Colonic mucosa (tissue), 4 donors: ENCODE measurements at places on chromosomes 12 and 14.

GRCh38 chr12:132954471-132955048 lies 1.5 kb downstream of the ZNF605 start:
- H3K4me1 ChIP-seq, result peaks cover 3% of the 10 kb centered on the region
- H3K27ac ChIP-seq, result peak overlapping the region; percentile 83
- H3K4me3 ChIP-seq, result peak overlapping the region; percentile 64
- DNase-seq, result no peak
- H3K36me3 ChIP-seq, result no peaks in the 10 kb centered on the region

DNA sequence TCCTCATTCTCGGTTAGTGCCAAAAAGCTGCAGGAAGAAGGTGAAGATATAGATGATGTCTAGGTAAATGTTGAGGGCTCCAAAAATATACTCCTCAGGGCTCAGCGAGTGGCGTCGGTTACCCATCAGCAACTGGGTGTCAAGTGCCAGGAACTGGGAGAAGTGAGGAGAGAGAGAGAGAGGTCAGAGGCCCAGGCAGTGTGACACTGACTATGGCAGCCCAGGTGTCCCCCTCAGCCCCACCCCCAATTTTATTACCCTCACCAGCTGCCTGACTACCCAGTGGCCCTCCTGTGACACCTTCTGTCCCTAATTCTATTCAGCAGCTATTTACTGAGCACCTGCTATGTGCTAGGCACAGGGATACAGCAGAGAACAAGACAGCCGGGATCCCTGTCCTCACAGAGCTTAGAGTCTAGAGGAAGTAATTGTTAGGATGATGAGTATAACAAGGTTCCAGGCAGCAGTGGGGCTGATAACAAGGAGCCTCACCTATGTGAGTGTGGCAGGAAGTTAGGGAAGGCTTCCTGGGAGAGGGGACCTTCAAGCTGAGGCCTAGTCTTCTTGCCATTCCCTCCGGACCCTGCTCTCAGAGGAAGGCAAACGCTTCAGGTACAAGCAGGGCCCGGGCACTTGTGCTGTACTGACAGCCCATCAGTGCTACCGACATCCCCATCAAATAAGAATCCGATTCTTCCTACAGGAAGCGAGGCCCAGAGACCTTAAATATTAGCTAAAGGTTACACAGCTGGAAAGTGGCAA lies 27.8 kb upstream of the BCDIN3D start:
- H3K27ac ChIP-seq, result no peak overlapping the region
- no peak for DNase-seq
- no peaks in the 10 kb centered on the region for H3K27me3 ChIP-seq
- H3K4me1 ChIP-seq, result peaks cover 7% of the 10 kb centered on the region
- H3K36me3 ChIP-seq, result no peaks in the 10 kb centered on the region
- H3K4me3 ChIP-seq, result no peak overlapping the region

GRCh38 chr14:61321385-61322010 lies at the start of gene PRKCH:
TSS of gene PRKCH (plus strand) at chr14:61321579. CDS start at chr14:61322102, 523 bp downstream.
- H3K4me1 ChIP-seq, result no peaks in the 10 kb centered on the region
- H3K36me3 ChIP-seq, result no peaks in the 10 kb centered on the region
- H3K27me3 ChIP-seq, result peaks cover 7% of the 10 kb centered on the region
- DNase-seq, result peak; percentile 82

DNA sequence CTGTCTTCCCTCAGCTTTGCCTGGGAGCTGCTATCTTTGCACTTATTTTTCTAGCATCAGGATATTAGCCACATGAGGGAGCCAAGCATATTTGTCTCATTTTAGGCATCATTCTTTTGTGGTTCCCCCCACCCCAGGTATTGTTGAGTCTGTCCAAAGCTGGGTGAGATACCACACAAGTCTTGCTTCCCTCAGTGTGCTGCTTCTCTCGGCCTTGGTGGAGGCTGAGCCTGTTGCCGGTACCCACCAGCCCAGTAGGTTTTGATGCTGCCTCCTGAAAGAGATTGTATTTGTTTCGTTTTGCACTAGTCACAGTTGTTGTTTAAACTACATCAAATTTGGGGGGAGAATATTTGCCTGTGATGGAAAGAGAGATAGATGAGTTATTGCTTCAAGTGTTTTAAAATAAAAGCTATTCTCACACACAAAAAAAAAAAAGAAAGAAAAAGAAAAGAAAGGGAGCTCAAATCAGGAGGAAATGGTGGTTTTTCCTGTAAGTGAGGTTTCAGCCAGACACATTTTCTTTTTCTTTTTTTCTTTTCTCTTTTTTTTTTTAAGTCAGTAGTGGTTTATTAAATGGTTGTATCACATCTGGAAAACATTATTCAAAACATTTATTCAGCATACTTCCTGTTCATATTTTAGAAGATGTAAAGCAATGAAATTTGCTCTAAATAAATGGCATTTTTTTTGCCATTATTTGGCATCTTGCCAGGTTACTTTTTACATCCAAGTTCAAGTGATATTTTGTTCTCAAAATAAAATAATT lies 58.5 kb downstream of the SLC4A8 start:
- no peaks in the 10 kb centered on the region for H3K27me3 ChIP-seq
- no peak overlapping the region for H3K27ac ChIP-seq
- DNase-seq, result no peak
- H3K4me3 ChIP-seq, result no peak overlapping the region

DNA sequence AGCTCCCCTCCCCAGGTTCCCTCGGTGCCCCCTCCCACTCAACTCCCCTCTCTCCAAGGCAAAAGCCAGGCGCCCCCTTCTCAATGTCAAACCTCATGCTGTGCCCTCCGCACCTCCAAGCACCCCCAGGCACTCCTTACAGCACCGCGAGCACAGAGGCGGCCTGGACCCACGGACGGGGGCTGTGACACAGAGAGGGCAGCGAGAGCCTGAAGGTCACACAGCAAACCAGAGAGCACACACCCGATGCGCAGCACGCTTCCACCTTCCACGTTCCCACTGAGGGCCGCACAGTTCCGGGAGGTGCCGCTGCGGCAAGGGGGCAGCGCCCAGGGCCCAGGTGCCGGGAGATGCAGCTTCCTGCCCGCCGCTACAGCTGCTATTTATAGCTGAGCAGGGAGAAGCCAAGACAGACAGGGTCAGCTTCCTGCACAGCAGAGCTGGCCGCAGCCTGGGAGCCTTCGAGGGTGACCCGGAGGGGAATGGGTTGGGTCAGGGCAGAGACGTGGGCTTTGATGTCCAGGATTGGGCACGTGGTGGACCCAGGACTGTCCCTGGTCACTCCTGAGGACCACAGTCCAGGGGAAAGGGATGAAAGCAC lies 12.9 kb downstream of the NCOR2 start:
- H3K27ac ChIP-seq, result no peak overlapping the region
- no peak overlapping the region for H3K4me3 ChIP-seq
- no peak for DNase-seq
- H3K36me3 ChIP-seq, result no peaks in the 10 kb centered on the region
- H3K4me1 ChIP-seq, result peaks cover 10% of the 10 kb centered on the region

GRCh38 chr12:88431246-88431645 lies 149.0 kb downstream of the KITLG start:
- H3K4me3 ChIP-seq, result no peak overlapping the region
- H3K27me3 ChIP-seq, result no peaks in the 10 kb centered on the region
- DNase-seq, result no peak
- H3K36me3 ChIP-seq, result no peaks in the 10 kb centered on the region

- H3K4me3 ChIP-seq, result no peak overlapping the region
- no peaks in the 10 kb centered on the region for H3K36me3 ChIP-seq
- no peaks in the 10 kb centered on the region for H3K27me3 ChIP-seq
- H3K27ac ChIP-seq, result no peak overlapping the region
- no peak for DNase-seq
Measured at GRCh38 chr14:25150934-25151790, 101.2 kb upstream of the STXBP6 start.

GRCh38 chr14:27608377-27608776 lies 1010.5 kb upstream of the NOVA1 start:
- no peak for DNase-seq
- no peaks in the 10 kb centered on the region for H3K4me1 ChIP-seq
- H3K27me3 ChIP-seq, result no peaks in the 10 kb centered on the region
- H3K27ac ChIP-seq, result no peak overlapping the region
- no peak overlapping the region for H3K4me3 ChIP-seq

GRCh38 chr14:89013098-89013504 lies 188.7 kb downstream of the TTC8 start:
- H3K4me1 ChIP-seq, result no peaks in the 10 kb centered on the region
- no peaks in the 10 kb centered on the region for H3K36me3 ChIP-seq
